Caki2 (cell line): ENCODE measurements at places on chromosomes 6 and 20. TPM values are rescaled to one million over a fixed set of nuclear protein-coding genes. Genes with fewer than 3 reads are reported as not detected.

MYBL2 gene
- 13.6 and 28.6 TPM in 2 replicates for total RNA-seq

HLA-F gene
- total RNA-seq, result 50.6 and 59.2 TPM in 2 replicates

KPNA5 gene
- total RNA-seq, result 3.6 and 4.6 TPM in 2 replicates

BMP2 gene
- total RNA-seq, result 2.6 and 4.3 TPM in 2 replicates

SRC gene
- total RNA-seq, result 124 and 153 TPM in 2 replicates

HLA-DOA gene
- not detected in 2 replicates for total RNA-seq

FAM229B gene
- 13.1 and 14.7 TPM in 2 replicates for total RNA-seq

BEND6 gene
- 7.7 and 25.6 TPM in 2 replicates for total RNA-seq

PTPRT gene
- total RNA-seq, result 0.20 TPM in 1 of 2 replicates, not detected in the other

GCNT2 gene
- 43.9 and 54.9 TPM in 2 replicates for total RNA-seq

TTBK1 gene
- not detected in 2 replicates for total RNA-seq

SRMS gene
- not detected in 2 replicates for total RNA-seq

LPA gene
- total RNA-seq, result not detected in 2 replicates

C6orf118 gene
- not detected in 2 replicates for total RNA-seq

C6orf132 gene
- 1.6 and 7.2 TPM in 2 replicates for total RNA-seq

CTCFL gene
- not detected in 2 replicates for total RNA-seq

PHACTR3 gene
- not detected in 2 replicates for total RNA-seq

STMND1 gene
- not detected in 2 replicates for total RNA-seq

SCRT2 gene
- total RNA-seq, result not detected in 2 replicates

GABRR1 gene
- total RNA-seq, result 0.61 TPM in 1 of 2 replicates, not detected in the other

RSPH3 gene
- total RNA-seq, result 3.1 and 4.2 TPM in 2 replicates

KIFC1 gene
- total RNA-seq, result 176 and 179 TPM in 2 replicates

SLC4A11 gene
- 0.17 and 2.1 TPM in 2 replicates for total RNA-seq

PLCB4 gene
- 10.0 and 28.0 TPM in 2 replicates for total RNA-seq

SNAI1 gene
- total RNA-seq, result 0.10 TPM in 1 of 2 replicates, not detected in the other

GPX5 gene
- total RNA-seq, result not detected in 2 replicates

LY6G6C gene
- not detected in 2 replicates for total RNA-seq

HLA-DRB1 gene
- total RNA-seq, result 0.17 TPM in 1 of 2 replicates, not detected in the other

LAMA2 gene
- total RNA-seq, result 0.41 and 0.46 TPM in 2 replicates

TMEM14C gene
- 225 and 237 TPM in 2 replicates for total RNA-seq

COL9A1 gene
- total RNA-seq, result not detected in 2 replicates

LRRN4 gene
- total RNA-seq, result 21.3 and 25.6 TPM in 2 replicates
